H9 (cell line): ENCODE measurements at places on chromosomes 5 and 9. TPM values are rescaled to one million over a fixed set of nuclear protein-coding genes. Genes with fewer than 3 reads are reported as not detected.

- H3K36me3 ChIP-seq, result no peaks in the 10 kb centered on the region
- no peaks in the 10 kb centered on the region for H3K4me1 ChIP-seq
- no peak overlapping the region for H3K27ac ChIP-seq
- no peak for DNase-seq
- no peaks in the 10 kb centered on the region for H3K27me3 ChIP-seq
These were observed 149.7 kb upstream of the COL5A1 start for GRCh38 chr9:134491856-134492255.

DNA sequence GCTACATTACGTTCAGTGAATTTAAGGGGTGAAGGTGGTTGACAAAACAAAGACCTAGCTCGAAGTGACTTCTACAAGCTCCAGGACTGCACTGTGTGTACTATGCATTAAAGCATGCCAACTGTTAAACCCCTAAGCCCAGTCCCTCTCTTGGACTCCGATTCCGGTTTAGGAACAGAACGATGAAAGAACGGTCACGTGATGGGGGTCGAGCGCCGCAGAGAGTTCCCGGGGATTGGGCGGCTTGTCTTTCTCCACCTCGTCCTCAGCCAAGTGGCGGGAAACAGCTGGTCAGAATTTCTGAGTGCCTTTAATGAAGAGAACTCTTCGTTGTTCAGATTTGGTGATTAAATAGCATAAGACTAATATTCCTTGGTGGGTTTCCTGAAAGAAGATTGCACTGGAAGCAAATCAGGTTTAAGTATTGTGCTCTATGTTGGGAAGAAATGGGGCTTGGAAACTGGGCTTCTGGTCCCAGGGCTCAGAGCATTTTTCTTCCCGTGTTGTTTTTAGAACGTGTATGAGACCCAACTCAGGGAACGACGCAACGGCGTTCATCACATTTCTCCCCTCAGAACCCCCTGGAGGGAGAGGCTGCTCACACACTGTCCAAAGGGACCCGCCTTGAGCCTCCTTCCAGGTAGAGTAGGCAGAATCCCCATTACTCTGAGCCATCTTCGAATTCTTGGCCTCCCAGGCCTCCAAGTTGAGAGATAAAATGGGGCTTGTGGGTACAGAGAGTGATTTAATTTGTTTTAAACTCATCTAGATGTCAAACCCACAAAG lies 25.3 kb downstream of the IRX2 start:
- no peaks in the 10 kb centered on the region for H3K4me1 ChIP-seq
- no peak overlapping the region for H3K4me3 ChIP-seq
- H3K27ac ChIP-seq, result no peak overlapping the region
- H3K27me3 ChIP-seq, result no peaks in the 10 kb centered on the region
- no peaks in the 10 kb centered on the region for H3K36me3 ChIP-seq

- no peak overlapping the region for H3K27ac ChIP-seq
- H3K36me3 ChIP-seq, result peaks cover 16% of the 10 kb centered on the region
- H3K4me1 ChIP-seq, result no peaks in the 10 kb centered on the region
- DNase-seq, result no peak
These were observed 104.3 kb downstream of the SEMA5A start for GRCh38 chr5:9441610-9442009.

DNA sequence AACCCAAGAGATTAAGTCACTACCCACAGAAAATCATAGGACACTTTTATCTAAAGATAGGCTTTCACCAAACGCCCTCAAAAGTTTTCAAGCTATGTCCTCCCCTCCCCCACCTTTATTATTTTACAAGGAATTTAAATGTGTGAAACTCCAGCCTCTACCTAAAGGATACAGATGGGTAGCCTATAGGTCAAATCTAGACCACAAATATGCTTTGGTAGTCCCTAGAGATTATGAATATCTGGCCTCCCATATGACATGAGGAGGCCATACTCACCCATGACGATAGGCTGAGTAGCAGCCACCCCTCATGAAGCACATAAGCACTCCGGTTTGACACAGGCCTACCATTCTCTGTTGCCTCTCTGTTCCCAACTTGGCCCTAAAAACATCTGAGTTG lies 11.9 kb downstream of the SIL1 start:
- DNase-seq, result no peak
- H3K4me3 ChIP-seq, result no peak overlapping the region
- H3K4me1 ChIP-seq, result no peaks in the 10 kb centered on the region
- no peak overlapping the region for H3K27ac ChIP-seq
- no peaks in the 10 kb centered on the region for H3K36me3 ChIP-seq

GRCh38 chr5:131532031-131532640 lies 102.9 kb downstream of the RAPGEF6 start:
- H3K27ac ChIP-seq, result no peak overlapping the region
- 0 out of 2 replicates have a peak, but pooled peaks cover 1% of the 10 kb centered on the region for H3K4me1 ChIP-seq
- no peak for DNase-seq
- no peaks in the 10 kb centered on the region for H3K36me3 ChIP-seq

DNA sequence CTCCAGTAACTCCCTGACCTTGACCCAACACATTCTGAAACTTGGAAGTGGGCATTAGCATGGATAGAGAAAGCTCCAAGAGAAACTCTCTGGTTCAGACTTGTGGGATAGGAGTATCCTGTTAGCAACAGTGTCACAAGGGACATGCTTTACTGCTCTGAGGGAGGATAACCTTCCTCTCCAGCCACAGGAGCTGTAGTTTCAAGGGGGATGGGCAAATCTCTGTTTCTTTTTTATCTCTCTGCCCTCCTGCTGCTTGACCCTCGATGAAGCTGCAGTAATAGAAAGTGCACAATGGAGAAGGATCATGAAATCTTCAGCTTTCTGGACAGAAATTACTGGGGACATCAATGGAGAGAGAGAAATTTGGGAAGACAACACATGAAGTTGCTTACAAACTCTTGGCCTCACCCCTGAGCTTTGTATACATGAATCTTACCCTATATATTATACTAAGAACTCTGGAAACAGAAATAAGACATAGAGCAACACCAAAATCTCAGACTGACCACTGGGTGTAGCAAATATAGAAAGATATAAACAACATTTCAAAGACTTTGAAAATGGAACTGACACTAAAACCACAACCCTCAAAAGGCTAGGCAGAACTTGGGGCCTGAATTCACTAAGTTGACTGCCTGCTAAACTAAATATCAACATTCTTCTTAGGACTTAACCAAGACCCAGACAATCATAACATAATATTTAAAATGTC lies 471.0 kb upstream of the MEF2C start:
- no peaks in the 10 kb centered on the region for H3K4me1 ChIP-seq
- no peaks in the 10 kb centered on the region for H3K27me3 ChIP-seq
- H3K4me3 ChIP-seq, result no peak overlapping the region
- no peak overlapping the region for H3K27ac ChIP-seq

DNA sequence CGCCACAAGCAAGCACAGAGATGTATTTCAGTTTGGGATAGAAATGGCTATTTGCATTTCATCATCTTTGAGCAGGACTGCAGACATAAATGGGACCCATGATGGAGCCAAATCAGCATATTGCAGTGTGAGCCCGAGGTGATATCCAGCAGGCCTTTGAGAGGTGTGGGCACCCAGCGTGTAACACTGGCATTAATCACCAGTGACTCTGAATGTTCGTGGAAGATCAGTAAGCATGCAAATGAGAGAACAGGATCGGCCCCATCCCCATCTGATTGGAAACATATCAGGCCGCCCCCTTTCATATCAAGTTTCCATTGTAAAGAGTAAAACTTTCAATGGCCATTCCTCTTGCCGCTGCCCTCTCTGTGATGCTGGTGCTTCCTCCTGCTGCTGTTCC lies 84.0 kb downstream of the GTF3C4 start:
- H3K4me1 ChIP-seq, result no peaks in the 10 kb centered on the region
- no peak for DNase-seq
- H3K27me3 ChIP-seq, result no peaks in the 10 kb centered on the region
- no peak overlapping the region for H3K27ac ChIP-seq

DNA sequence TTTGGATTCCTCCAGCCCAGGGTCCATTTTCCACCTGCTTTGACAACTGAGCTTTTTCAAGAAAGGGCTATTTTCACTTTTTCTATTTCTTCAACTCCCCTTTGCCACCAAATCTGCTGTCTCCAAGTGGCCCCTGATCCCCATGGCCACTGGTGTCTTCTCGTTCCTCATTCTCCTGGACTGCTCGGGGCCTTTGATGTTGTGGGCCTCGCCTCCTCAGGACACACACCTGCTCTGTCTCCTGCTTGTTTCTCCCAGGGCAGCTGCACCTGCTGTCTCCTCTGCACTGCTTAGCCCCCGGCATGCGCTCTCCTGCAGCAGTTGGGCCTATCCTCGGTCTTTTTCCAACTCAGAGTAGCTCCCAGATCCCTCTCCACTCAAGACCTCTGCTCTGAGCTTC lies 16.3 kb upstream of the NANS start:
- no peak overlapping the region for H3K4me3 ChIP-seq
- H3K4me1 ChIP-seq, result no peaks in the 10 kb centered on the region
- H3K27me3 ChIP-seq, result no peaks in the 10 kb centered on the region
- H3K27ac ChIP-seq, result no peak overlapping the region
- H3K36me3 ChIP-seq, result no peaks in the 10 kb centered on the region
- DNase-seq, result no peak

DNA sequence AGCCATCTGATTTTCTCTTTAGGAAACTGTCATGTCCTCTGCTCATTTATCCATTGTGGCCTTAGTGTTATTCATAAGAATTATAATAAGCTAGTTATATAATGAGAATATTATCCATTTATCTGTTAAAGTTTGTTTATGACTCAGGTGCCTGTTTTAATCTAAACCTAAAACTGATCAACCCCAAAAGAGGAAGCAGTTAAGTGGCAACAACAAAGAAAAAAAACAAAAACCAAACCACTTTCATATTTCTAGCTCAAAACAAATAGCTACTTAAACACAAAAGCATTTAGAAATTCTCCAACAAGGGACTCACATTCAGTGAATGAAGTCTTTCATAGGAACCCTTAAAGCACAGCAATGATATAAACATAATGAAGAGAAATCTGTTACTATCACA lies 116.4 kb downstream of the APBA1 start:
- H3K36me3 ChIP-seq, result no peaks in the 10 kb centered on the region
- DNase-seq, result no peak
- H3K4me3 ChIP-seq, result no peak overlapping the region
- no peaks in the 10 kb centered on the region for H3K4me1 ChIP-seq

- no peak for DNase-seq
- H3K27ac ChIP-seq, result no peak overlapping the region
- no peak overlapping the region for H3K4me3 ChIP-seq
- no peaks in the 10 kb centered on the region for H3K27me3 ChIP-seq
- no peaks in the 10 kb centered on the region for H3K4me1 ChIP-seq
- H3K36me3 ChIP-seq, result no peaks in the 10 kb centered on the region
These were observed 75.7 kb upstream of the FBXW11 start for GRCh38 chr5:172082180-172082579.

GRCh38 chr9:96217754-96218693 lies 84.0 kb downstream of the HSD17B3 start:
- peaks cover 3% of the 10 kb centered on the region for H3K36me3 ChIP-seq
- no peaks in the 10 kb centered on the region for H3K4me1 ChIP-seq
- H3K27me3 ChIP-seq, result no peaks in the 10 kb centered on the region
- peak overlapping the region; percentile 65 for H3K4me3 ChIP-seq
- DNase-seq, result peak; percentile 83

GRCh38 chr5:135235551-135236227 lies 163.3 kb downstream of the MACROH2A1 start:
- H3K36me3 ChIP-seq, result no peaks in the 10 kb centered on the region
- no peaks in the 10 kb centered on the region for H3K4me1 ChIP-seq
- H3K27ac ChIP-seq, result no peak overlapping the region
- H3K27me3 ChIP-seq, result no peaks in the 10 kb centered on the region
- H3K4me3 ChIP-seq, result no peak overlapping the region

GRCh38 chr5:158393457-158393856 lies 534.5 kb upstream of the CLINT1 start:
- no peak overlapping the region for H3K27ac ChIP-seq
- H3K36me3 ChIP-seq, result no peaks in the 10 kb centered on the region
- no peaks in the 10 kb centered on the region for H3K27me3 ChIP-seq
- H3K4me3 ChIP-seq, result no peak overlapping the region

DNA sequence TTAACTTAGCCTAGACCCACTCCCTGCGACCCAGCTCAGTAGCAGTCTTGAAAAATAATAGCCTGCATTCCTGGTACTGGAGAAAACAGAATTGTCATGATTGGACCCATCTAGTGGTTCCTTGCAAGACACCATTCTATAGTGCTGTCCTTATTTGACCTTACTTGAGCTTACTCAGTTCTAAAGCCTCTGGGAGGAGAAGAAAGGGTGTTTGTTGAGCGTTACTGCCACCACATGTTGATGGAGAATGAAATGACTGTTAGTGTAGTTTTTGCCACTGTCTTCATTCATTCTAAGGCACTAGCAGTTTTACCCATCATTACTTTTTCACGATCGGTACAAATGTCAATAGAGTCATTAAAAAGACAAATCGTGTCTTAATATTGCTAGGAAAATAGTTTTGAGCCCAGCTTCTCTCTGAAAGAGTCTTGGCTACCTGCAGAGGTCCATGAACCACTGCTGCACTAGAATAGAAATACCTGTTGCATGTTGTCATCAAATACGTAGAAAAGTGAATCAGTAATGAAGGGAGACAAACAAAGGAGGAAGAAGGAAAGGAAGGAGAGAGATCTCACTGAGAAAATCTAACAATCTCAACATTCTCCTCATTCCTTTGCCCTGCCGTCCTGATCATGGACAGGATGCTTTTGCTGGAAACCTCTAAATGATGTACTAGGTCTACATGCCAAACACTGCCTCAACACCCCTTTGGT lies 96.0 kb downstream of the LIX1 start:
- H3K4me3 ChIP-seq, result no peak overlapping the region
- H3K27ac ChIP-seq, result no peak overlapping the region
- H3K36me3 ChIP-seq, result no peaks in the 10 kb centered on the region

- H3K36me3 ChIP-seq, result 0 out of 2 replicates have a peak, but pooled peaks cover 4% of the 10 kb centered on the region
- no peak overlapping the region for H3K4me3 ChIP-seq
- H3K27ac ChIP-seq, result no peak overlapping the region
- H3K4me1 ChIP-seq, result no peaks in the 10 kb centered on the region; the same call in 1 of the 2 replicates
- H3K27me3 ChIP-seq, result no peaks in the 10 kb centered on the region
These were observed 8.3 kb downstream of the C9orf152 start for GRCh38 chr9:110199643-110200042.

- no peaks in the 10 kb centered on the region for H3K4me1 ChIP-seq
- H3K27me3 ChIP-seq, result no peaks in the 10 kb centered on the region
- no peak overlapping the region for H3K4me3 ChIP-seq
- DNase-seq, result no peak
These were observed 365.8 kb upstream of the ZNF608 start for GRCh38 chr5:125112196-125112595.

- H3K4me3 ChIP-seq, result no peak overlapping the region
- H3K36me3 ChIP-seq, result no peaks in the 10 kb centered on the region
- DNase-seq, result no peak
- H3K27ac ChIP-seq, result no peak overlapping the region
- H3K27me3 ChIP-seq, result no peaks in the 10 kb centered on the region
These were observed 16.0 kb upstream of the ZBTB43 start for GRCh38 chr9:126788634-126789349.

GRCh38 chr9:6922124-6922676 lies 164.4 kb downstream of the KDM4C start:
- no peaks in the 10 kb centered on the region for H3K4me1 ChIP-seq
- peaks cover 3% of the 10 kb centered on the region; the same call in 1 of the 2 replicates for H3K36me3 ChIP-seq
- no peak overlapping the region for H3K4me3 ChIP-seq
- DNase-seq, result no peak
- no peaks in the 10 kb centered on the region for H3K27me3 ChIP-seq

The MYOZ3 gene
- total RNA-seq, result 15.8 and 18.1 TPM in 2 replicates

The EQTN gene
- not detected in 2 replicates for total RNA-seq

The GABRA1 gene
- not detected in 2 replicates for total RNA-seq

The ANKRD18A gene
- total RNA-seq, result 11.8 and 14.4 TPM in 2 replicates

The PLEKHG4B gene
- total RNA-seq, result 41.9 and 44.3 TPM in 2 replicates

The CMBL gene
- 12.2 and 12.6 TPM in 2 replicates for total RNA-seq

The PCDHGC5 gene
- 0.57 and 0.66 TPM in 2 replicates for total RNA-seq

The GNE gene
- 6.1 and 6.3 TPM in 2 replicates for total RNA-seq

The CDO1 gene
- 11.2 and 12.2 TPM in 2 replicates for total RNA-seq

The KCTD16 gene
- 0.09 and 0.11 TPM in 2 replicates for total RNA-seq

The SYNPO gene
- 1.7 and 1.9 TPM in 2 replicates for total RNA-seq

The KIF24 gene
- 3.7 and 4.0 TPM in 2 replicates for total RNA-seq

The QRFP gene
- not detected in 2 replicates for total RNA-seq

The DOK3 gene
- 15.9 and 16.4 TPM in 2 replicates for total RNA-seq

The STPG3 gene
- not detected in 2 replicates for total RNA-seq
